ENCODE measurements at places on chromosomes 5 and 9.

DNA sequence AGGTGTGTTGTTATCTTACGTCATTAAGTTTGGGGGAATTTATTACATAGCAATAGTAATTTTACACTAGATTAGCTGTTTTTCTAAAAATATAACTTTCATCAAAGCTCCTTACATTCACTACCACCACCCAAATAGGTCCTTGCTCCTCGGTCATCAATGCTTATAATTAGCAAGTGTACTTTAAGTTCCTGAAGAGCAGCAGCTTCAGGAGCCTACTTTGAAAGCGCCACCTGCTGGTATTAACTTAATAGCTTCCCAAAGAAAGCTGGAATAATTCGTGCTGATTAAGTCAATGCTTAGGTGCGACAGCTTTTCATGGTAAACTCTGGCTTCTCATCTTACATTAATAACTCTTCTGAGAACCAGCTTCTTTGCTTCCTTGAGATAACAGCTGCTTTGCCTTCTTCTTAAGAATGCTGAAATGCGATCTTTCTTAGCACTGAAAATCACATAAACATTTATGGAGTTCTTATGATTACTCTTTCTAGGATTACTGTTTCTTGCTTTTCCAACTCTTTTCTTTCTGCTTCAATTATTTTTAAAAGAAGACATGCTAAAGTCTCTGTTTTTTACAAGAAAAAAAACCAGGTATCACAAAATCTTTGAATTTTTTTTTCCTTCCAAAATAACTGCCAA is 10.0 kb upstream of the C5 start:
- no peak for DNase-seq

DNA sequence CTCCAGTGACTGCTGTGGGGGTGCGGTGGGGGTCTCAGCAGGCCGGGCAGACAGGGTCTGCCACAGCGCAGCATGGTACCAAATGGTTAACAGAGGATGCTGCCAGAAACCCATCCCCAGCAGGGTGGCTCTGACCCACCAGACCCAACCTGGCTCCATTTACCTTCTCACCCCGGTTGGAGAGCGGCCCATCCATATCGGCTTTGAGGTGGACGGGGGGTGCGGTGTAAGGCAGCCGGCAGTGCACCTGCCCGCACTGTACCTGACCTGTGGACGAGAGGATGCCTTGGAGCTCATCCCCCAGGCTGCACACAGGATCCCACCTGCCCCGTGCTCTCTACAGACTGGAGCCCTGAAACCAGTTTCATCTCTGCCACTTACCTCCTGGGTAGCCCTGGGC is 19.3 kb downstream of the LHX6 start:
- DNase-seq: no peak

- no peak for DNase-seq
Measured at GRCh38 chr9:15146268-15146700, 160.7 kb downstream of the TTC39B start.

GRCh38 chr5:124410539-124411488 is 335.6 kb downstream of the ZNF608 start:
- DNase-seq: no peak

DNA sequence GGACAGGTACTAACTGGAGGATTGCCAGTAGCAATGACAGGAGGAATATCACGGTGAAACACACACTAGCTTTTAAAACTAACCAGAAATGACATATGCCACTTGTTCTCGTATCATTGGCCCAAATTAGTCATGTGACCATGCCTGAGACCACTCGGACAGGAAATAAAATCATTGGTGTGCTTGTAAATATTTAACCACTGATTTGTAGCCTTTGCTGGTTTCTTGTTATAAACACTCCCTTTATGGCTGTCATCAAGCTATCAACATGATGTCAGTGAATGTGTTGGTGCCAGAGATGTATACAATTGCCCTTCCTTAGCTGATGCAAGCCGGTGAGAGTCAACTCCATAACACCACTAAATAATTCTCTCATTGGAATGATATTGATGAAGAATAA is 123.7 kb upstream of the ANKH start:
- no peak for DNase-seq

- DNase-seq: no peak
Measured at GRCh38 chr9:87212605-87213021, 265.3 kb upstream of the GAS1 start.

GRCh38 chr9:107102011-107102410 is 181.1 kb upstream of the RAD23B start:
- DNase-seq: no peak

DNA sequence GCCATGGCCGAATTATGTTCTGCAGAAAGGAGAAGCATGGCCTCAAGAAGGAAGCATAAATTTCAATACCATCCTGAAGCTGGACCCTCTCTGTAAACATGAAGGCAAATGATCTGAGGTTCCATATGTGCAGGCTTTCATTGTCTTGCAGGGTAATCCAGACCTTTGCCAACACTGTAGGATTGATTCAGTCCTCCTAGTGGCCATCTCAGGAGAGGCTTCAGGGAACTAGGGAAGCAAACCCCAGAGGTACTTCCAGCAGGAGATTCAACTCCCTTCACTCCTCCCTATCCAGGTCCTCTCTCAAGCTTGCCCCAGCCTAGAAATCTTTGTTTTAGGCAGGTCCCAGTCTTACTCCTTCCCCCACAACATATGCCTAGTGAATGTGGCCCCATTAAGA is 99.3 kb upstream of the HCN1 start:
- no peak for DNase-seq

- DNase-seq: peak; percentile 29
Measured at GRCh38 chr5:1335540-1336095, 9.3 kb downstream of the CLPTM1L start.

DNA sequence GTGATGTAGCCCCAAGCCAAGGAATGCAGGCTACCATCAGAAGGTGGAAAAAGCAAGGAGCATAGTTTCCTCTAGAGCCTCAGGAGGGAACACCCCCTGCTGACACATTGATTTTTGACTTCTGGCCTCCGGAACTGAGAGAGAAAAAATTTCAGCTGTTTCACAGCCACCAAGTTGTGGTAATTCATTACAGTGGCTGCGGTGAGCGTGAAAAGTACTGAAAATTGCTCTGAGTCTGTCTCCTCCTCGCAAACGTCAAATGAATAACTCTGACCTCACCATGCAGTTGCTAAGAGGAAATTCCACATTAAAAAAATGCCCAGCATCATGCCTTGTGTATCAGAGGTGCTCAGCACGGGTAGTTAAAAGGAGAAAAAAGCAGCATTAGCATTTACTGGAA is 277.9 kb upstream of the MSX2 start:
- DNase-seq: no peak

GRCh38 chr5:141858079-141858765 is 20.0 kb downstream of the PCDH1 start:
- no peak for DNase-seq

DNA sequence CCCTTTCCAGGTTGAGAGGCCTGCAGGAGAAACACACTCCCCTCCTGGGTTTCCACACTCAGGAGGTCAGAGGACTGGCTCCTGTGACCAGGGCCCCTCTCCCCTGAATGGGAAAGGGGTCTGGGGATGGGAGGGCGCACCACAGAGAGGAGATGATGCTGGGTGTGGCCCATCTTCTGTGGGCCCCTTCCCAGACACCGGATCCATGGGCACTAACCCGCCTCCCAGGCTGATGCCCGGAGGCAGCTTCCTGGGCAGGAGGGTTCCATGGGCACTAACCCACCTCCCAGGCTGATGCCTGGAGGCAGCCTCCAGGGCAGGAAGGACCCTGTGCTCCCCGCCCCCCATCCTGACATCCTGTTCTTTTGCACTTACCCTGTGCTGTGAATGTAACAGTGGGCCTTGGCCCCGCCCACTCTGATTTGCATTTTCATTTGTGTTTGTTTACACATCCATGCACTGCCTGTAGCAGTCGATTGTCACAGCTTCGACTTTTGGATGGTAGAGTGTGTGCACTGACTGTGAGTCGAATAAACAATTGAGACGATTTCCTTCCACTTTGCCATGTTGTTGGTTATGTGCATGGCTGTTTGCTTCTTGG is 9.3 kb upstream of the DOLPP1 start:
- no peak for DNase-seq

DNA sequence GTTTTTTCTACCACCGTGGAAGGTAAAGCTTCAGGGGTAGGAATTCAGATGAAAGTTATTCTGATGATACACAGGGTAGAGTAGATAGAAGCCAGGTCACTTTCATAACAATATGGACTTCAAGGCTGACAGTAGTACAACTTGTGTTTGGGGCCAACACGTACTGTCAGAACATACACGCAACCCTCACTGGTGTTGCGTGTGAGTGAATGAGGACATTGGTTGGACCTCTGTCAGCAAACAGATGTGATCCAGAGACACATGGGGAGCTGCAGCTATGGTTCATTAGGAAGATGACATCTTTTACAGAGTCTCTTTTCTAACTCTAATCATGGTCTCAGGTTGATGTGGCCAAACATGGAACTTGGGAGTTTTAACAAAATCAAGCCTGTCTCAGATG is 70.1 kb upstream of the MOCS2 start:
- DNase-seq: no peak

GRCh38 chr5:127924606-127925005 is 159.0 kb upstream of the SLC12A2 start:
- DNase-seq: no peak
